ENCODE measurements at places on chromosomes 11 and 22.

DNA sequence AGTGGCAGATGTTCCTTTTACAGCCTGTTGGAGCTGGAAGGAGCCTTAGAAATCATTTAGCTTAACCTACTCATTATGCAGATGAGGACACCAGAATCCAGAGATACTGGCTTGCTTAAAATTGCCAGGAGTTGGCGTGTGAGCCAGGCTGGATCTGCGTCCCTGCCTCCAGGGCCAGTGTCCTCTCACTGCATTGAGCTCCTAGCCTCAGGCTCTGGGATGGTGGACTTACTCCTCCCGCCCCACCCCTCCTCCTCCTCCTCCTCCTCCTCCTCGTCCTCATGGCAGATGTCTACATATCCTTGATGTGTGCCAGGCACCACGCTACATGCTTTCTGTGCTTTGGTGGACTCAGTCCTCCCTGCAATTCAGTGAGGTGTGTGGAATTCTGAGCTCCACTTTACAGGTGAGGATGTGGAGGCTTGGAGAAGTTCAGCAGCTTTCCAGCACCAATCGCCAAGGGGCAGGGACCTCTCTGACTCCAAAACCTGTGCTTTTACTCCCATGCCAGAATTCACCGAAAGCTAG is 24.1 kb downstream of the ADAMTS15 start:
- no peak for DNase-seq

DNA sequence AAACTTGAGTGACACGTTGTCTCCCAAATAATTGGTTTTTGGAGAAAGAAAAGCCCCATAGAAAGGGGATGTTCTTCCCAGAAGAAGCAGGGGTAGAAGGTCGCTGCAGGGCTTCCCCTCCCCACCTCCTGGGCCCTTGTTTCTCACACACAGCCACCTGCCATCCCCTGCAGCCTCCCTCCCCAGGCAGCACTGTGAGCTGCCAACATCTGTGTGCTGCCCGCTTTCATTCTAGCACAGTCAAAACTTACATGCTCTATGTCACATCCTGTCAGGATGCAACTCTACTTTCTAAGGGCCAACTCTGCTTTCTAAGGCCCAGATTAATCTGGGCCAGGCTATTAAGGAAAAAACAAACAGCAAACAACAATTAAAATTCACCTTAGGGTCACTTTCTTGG is 309.4 kb upstream of the ZC3H12C start:
- DNase-seq, result no peak

- no peak for DNase-seq
These were observed 1059.4 kb upstream of the CCDC90B start for GRCh38 chr11:84345597-84345996.

DNA sequence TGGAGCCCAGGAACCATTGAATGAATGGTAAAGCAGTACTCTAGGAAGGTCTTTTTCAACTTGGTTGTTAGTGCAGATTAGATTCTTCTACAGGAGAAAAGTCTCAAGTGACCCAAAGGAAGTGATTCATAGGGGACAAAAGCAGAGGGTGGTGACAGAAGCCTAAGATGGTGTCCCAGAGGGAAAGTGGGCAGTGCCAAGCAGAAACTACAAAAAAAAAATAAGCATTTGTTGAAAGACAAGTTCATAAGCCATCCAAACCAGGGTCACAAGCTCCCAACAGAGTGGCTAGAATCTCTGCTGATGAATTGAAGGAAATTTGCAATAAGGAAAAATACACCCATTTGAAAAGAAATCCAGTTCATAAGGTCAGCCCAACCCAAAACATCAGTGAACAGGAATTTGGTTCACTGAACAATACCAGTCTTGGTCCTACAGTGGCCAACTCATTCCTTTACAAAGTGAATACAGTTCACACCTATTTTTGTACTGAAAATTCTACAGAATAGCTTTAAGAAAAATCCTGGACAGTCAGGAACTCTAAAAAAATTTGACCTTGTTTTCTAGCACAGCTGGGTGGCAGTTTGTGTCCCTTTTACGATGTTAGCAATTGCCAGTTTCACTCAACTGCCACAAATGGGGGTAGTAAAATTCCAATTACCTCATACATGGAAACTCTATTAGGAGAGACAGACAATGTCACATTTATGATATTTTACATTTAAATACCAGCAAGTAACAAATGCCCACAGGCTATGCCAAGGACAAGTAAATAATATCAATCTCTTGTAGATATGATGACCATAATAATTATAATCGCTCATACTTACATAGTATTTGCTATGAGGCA is 21.6 kb upstream of the NUP160 start:
- DNase-seq, result no peak

- peak; percentile 89 for DNase-seq
These were observed at the start of gene CAPRIN1 for GRCh38 chr11:34051349-34052035. Gene CAPRIN1, plus strand, starts transcription at chr11:34051731. Its CDS starts 690 bp downstream, at chr11:34052421.

GRCh38 chr11:79668575-79668974 is 227.7 kb upstream of the TENM4 start:
- no peak for DNase-seq

DNA sequence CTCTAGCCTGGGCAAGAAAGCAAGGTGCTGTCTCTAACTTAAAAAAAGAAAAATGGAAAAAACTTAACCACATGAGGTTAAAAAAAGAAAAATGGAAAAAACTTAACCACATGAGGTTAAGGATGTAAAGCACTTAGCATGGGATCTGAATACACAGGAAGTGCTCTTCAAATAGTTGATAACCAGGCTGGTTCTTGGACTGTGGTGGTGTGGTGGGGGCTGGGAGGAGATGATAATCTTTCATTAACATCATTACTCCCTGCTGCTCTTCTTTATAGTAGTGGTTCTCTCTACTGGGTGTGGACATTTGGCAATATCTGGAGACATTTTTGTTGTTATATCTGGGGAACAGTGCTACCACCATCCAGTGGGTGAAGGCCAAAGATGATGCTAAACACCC is 88.4 kb downstream of the TTC17 start:
- no peak for DNase-seq

DNA sequence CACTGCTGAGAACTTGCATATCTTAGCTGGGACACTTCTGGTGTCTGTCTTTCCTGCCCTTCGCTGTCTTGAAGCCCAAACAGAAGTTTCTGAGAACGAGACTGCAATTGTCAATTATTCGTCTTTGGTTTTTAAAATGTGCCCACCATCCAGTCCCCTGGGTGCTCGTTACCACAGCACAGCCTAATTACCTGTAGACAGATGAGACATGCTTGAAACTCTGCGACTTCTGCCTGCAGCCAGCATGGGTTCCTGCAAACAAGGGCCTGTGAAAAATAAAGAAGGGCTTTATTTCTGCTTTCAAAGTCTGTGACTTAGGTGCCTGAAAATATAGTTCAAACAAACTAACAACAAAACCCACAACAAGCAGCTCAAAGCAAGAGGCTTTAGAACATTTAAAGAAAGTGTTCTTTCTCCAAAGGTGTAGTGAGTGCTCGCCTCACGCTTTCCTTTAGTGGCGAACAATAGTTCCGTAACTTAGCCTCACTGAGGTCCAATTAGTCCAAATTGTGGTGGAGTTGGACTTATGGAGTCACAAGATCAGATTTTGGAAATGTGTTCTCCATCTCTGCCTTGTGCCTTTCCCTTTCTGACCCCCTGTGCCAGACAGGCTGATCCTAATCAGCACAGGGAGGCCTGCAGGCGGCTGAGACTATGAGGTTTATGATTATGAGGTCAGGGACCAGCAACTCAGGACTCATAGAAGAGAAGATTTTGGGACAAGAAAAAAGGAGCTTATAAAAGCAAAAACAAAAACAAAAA is 20.4 kb upstream of the GRAMD1B start:
- no peak for DNase-seq

- DNase-seq, result no peak
These were observed 13.5 kb upstream of the ADORA2A start for GRCh38 chr22:24413736-24414385.

- no peak for DNase-seq
These were observed 140.5 kb downstream of the COMMD9 start for GRCh38 chr11:36148701-36149100.

DNA sequence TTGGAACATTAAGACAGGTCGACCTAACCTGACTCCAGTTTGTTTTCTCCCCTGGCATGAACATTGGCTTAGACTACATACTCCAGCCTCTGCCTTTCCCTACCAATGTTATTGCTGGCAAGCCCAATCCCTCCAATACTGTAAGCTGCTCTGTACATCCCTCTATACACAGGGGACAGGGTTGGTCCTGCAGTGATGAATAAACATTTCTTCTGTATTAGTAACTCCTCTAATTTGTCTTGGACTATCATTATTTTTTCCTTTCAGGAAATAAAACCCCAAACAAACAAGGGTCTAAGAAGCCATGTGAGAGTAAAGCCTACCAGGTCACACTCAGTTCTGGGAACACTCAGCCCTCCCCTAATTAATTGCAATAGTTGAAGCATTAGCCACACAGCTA is 35.1 kb upstream of the FJX1 start:
- DNase-seq, result no peak

DNA sequence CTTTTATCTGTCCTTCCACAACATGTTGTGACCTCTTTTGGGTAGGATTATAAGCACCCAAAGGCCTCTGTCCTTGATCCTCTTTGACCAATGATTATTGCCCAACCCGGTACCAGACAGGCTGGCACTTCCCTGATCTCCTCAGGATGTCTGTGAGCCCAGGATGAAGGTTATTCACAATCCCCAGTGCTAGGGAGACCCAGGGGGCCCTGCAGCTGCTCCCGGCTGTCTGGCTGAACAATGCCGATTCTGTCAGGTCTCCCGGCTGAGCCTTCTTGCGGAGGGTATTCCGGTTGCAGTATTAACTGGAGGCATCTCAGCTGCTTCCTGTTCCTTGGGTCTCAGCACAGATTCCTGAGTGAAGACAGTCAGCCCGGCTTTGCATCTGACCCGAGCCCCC is 71.2 kb upstream of the CDON start:
- no peak for DNase-seq

- no peak for DNase-seq
These were observed 24.1 kb downstream of the APOL3 start for GRCh38 chr22:36136475-36136874.

DNA sequence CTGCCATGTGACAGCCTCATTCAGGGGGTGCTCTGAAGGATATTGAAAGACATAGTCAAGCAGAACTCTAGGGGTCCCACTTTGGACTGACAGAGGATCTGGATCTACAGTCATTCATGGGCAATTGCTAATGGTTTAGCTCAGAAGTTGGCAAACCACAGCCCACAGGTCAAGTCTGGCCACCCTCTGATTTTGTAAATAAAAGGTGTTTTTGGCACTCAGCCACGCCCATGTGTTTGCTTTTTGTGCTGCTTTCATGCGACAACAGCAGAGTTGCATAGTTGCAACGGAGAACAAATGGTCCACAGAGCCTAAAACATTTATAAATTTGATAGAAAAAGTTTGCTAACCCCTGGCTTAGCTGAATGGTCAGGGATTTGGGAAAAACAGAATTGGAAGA is 41.7 kb downstream of the RPS6KA4 start:
- no peak for DNase-seq

DNA sequence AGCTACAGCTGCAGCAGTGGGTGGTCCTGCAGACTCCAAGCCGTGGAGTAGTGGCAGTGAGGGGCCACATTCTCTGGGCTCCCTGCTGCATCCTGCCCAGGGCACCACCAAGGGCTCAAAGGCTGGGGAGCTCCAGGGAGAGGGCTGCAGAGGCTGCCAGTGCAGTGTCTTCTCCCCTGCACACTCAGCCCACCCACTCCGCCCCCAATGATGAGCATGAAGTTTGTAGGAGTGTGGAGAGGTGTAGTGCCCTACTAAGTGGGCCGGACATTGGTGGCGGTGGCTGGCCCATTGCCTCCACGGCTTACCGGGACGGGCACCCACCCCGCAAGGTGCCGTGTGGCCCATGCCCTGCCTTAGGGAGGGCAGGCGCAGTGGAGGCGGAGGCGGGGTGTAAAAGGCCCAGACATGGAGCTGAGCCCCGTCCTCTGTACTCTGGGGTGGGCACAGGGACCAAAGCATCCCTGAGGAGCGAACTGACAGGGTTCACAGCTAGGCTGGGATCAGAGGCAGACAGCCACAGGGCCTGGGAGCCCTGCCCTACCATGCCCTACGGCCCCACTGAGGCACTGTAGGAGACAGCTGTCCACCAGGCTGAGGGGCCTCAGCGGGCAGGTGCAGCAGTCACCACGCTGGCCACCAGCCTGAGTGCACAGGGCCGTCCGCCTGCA is 18.9 kb downstream of the ARVCF start:
- DNase-seq, result no peak

DNA sequence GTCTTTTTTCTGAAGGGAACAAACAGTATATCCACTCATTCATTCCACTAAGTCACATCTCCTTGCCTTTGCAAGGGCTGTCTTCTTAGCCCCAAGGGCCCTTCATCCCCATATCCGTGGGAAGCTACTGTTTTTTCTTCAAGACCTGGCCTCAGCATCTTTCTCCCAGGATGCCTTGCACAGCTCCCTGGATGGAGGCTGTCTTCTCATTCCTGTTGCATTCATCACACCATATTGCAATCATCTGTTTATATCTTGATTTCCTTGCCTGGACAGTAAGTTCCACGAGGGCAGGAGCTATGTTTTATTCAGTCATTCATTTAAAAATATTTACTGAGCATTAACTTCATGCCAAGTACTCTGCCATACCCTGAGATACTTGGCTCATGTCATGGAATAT is 29.3 kb upstream of the NECTIN1 start:
- no peak for DNase-seq

- no peak for DNase-seq
These were observed 322.7 kb downstream of the CTTN start for GRCh38 chr11:70721006-70721405.

- no peak for DNase-seq
These were observed 44.9 kb upstream of the TENM4 start for GRCh38 chr11:79485694-79486093.

DNA sequence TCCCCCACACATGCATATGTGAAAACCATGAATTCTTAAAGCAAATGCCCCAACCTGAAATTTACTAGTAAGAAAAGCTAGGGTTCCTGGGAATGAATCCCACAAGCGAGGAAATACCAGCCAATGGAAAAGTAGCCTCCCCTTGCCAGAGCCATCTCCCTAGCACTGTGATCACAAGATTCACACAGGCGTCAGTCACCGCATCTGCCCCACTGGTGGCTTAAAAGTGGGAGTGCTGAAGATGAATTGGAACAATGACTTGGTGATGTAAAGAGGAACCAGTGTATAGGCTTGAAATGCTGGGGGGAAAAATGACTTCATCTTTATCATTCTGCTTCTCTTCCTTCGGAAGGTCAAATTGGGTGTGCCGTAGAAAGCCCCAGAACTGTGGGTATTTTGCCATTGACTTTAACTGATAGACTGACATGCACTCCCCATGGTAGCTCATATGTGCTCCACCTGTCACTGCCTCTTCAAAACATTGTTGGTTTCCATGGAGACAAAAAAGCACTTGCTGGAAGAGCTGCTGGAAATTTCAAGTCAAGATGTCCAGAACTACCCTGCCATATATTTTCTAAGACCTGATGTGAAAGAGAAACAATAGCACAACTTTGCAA is 19.2 kb upstream of the ASPHD2 start:
- DNase-seq, result no peak

DNA sequence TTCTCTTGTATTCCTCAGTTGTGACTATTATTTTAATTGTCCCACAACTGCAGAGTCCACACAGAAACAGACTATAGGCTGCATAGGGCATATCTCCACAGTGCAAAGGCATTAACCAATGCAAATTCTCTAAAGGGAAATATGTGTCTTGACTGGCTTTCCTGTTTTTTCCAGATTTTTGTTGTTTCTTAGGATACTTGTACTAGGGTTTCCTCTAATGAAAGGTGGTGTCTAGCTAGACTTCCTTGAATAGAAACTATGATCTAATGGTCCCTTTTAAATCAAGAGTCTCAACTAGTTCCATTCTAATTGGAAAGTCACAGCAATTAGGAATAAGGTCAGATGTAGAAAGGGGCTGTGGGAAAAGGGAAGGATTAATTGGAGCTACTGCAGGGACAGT is 37.6 kb downstream of the SLC36A4 start:
- no peak for DNase-seq

Measured in activated CD8-positive, alpha-beta T cell treated with anti-CD3 and anti-CD28 coated beads, Interleukin-2, amount 10 ng/mL, durations not matched to agents 7 days and 5 days (primary cell).